ENCODE measurements at places on chromosomes 16 and 17. TPM values are rescaled to one million over a fixed set of nuclear protein-coding genes. Genes with fewer than 3 reads are reported as not detected.

Gene SOX9
- 2.4 TPM for total RNA-seq

- no peak for DNase-seq
Measured at GRCh38 chr17:81687770-81688541, 4.1 kb downstream of the HGS start.

- no peak for DNase-seq
Measured at GRCh38 chr17:8426802-8427201, 8.9 kb upstream of the NDEL1 start.

- DNase-seq: no peak
Measured at GRCh38 chr17:77793971-77794235, 164.6 kb upstream of the TNRC6C start.

- DNase-seq: peak; percentile 88
Measured at GRCh38 chr17:7841396-7841914, 7.4 kb downstream of the KDM6B start.

DNA sequence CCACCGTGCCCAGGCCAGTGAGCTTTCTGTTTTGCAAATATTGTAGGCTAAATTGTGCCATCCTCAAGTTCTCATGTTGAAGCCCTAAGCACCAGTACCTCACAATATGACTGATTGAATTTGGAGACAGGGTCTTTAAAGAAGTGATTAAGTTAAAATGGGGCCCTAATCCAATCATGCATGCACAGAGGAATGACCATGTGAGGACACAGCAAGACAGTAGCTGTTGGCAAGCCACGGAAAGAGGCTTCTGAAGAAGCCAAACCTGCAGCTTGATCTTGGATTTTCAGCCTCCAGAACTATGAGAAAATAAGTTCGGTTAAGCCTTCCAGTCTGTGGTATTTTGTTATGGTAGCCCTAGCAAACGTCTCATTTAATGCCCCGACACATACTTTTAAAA, 24.9 kb downstream of the TOM1L2 start:
- no peak for DNase-seq

DNA sequence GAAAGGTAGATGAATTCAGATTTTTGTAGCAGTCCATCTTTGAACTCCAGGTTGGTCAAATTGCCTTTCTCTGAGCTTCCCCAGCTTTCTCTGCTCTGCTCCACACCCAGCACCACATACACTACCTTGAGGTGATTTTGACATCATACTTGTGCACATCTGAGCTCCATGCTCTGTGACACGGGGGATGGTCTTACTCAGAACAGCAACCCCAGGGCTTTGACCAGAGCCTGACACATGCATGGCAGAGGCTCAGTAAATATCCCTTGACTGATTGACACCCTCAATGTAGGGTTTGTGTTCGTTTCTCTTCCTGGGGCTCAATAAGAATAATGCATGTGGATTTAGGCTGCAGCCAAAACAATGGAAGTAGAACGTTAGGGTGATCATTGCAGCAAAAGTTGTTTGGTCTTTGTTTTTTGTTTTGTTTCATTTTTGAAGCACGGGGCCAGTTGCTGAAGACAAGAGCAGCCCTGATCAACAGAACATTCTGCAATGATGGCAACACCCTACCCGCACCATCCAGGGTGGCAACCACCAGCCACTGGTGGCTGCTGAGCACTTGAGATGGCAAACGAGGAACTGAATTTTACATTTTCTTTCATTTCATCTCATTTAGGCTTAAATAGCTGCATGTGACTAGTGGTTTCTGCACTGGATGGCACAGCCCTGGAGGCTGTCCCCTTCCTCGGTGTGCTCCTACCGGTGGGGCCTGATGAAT, 224.8 kb upstream of the TNRC6C start:
- DNase-seq: no peak
